ENCODE measurements at places on chromosomes 6 and 20.

DNA sequence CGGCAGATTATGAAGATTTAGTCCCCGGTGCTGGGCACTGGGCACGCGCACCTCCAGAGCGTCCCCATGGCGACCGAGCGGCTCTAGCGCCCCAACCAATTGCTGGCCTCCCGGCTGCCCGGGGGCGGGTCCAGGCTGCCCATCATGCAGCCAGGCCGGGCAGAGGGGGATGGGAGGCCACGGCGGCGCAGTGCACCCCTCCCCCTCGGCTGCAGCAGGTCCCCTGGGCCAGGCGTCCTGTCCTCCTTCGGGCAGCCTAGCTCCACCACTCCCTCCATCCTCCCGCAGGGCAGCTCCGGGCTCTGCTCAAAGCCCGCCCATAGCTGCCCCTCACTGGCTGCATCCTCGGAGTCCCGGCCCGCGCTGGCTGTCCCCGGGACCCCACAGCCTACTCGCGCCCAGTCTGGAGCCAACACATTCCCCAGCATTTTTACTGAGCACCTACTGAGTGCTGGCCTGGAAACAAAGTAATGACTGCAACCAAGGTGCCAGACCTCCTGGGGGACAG lies 99.4 kb downstream of the ASXL1 start:
- no peak for DNase-seq

- DNase-seq: no peak
Measured at GRCh38 chr20:12715371-12715770, 293.4 kb upstream of the SPTLC3 start.

DNA sequence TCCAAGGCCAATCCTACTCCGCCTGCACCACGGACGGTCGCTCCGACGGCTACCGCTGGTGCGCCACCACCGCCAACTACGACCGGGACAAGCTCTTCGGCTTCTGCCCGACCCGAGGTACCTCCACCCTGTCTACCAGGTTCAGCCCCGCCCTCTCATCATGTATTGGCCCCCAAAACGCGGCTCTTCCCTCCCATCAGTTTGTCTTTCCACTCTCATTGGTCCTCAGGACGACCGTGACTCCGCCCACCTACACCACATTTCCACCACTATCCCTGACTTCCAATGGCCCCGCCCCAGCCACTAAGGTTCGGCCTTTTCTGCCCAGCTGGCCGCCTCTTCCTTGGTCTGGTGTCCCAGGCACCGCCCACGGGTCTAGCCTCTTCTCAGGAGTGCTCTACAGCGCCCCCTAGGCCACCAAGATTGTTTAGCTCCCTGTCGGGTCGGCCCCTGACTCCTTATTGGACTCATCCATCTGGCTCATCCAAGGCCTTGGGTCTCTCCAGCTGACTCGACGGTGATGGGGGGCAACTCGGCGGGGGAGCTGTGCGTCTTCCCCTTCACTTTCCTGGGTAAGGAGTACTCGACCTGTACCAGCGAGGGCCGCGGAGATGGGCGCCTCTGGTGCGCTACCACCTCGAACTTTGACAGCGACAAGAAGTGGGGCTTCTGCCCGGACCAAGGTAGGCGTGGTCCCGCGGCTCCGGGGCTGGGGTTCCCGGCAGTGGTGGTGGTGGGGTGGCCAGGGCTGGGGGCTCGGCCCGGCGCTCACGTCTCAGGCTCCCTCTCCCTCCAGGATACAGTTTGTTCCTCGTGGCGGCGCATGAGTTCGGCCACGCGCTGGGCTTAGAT lies 3.1 kb downstream of the MMP9 start:
- no peak for DNase-seq

- DNase-seq: no peak
Measured at GRCh38 chr20:57450419-57450818, 59.2 kb downstream of the RBM38 start.

GRCh38 chr6:144888621-144889020 lies 603.5 kb downstream of the UTRN start:
- no peak for DNase-seq

- DNase-seq: no peak
Measured at GRCh38 chr20:59176812-59177211, 13.2 kb downstream of the ZNF831 start.
